Amniotic epithelial cell (primary cell): ENCODE measurements at places on chromosomes 6 and 20.

DNA sequence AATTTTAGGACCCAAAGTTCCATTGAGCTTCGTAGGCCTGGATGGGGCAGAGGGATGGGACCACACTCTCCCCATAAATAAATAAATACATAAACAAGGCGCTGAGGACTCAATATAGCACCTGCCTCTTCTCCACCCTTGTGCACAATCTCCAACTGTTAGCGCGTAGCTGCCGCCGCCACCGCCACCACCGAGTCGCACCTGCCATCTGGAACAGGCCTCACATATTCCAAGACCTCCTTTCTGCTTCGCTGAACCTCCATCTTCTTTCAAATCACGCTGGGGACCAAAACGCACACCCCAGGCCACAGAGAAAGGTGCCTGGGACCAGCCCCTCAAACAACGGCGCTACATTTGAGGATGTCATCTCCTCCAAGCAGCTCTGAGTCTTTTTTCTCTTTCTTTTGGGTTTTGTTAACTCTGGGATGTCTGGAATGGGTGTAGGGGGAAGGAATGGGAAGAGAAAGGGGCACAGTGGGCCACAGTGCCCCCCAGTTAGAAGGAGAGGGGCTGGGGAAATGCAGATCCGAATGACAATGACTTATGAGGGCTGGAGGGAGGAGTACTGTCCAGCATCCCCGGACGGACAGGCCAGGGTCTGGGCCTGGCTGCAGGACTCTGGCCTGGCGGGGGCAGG lies 49.7 kb downstream of the NOL4L start:
- DNase-seq: no peak

GRCh38 chr6:46993846-46994245 lies 48.3 kb downstream of the ADGRF1 start:
- peak; percentile 70 for DNase-seq

- DNase-seq: peak; percentile 61
Observed at GRCh38 chr6:36949636-36950035, 4.9 kb upstream of the PI16 start.

DNA sequence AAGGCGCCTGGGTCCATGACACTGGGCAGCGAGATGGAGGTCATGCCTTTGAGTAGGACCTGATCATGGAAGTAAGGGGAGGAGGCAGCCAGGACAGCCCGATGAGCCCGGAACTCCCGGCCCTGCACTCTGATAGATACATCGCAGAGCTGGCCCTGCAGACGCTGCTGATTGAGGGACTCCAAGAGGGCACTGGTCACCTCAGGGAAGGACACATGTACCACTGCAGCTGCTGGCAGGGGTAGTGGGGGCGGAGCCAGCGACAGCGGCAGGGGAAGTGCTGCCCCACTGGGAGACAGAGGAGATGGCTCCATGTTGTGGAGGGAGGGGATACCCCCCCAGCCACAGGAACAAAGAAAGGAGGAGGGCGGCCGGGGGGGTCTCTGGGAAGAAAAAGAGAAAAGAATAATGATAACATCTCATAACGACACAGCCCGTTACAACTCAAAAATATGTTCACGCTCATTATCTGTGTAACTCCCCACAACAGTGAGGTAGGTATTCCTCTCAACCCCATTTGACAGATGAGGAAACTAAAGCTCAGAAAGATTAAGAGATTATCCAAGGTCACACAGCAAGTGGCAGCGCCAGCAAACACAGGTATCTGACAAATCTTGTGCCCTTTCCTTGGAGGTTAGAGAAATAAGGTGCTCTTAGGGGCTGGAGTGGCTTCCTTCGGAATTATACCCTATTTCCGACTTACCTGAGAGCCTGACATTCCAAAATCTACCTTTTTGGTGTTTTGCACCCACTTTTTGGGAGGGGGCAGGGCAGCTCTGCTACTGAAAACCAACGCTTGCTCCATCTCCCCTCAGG lies 733 bp downstream of the ZBTB22 start:
- no peak for DNase-seq

DNA sequence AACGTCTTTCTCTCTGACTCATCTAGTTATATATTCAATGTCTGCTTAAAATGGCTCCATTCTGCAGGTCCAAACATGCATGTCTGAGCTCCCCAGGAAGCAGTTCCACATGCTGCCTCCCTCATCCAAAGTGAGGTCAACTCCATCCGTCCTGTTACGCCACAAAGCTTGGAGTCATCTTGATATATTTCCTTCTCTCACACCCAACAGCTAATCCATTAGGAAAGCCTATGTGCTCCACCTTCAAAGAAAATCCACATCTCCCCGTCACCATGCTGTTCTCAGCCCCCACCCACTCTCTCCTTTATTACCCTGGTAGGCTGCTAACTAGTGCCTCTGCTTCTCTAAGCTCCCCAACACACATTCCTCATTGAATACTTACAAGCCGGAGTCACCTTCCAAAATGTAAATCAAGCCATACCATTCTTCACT lies 130.2 kb upstream of the SYNDIG1 start:
- DNase-seq: no peak

DNA sequence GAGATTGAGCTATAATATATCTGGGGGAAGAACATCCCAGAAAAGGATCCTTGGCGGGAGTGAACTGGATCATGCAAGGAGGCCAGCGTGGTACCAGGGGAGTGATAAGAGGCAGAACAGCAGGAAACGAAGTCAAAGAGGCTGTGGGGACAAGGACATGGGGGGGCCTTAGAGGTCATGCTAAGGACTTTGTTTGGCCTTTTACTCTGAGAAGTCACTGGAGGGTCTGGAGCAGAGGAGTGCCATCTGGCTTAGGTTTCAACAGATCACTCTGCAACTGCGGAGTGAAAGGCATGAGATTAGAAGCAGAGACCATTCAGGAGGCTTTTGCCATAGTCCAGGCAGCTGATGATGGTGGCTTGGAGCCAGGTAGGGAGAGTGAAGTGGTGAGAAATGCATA lies 24.3 kb downstream of the MRAP2 start:
- no peak for DNase-seq

DNA sequence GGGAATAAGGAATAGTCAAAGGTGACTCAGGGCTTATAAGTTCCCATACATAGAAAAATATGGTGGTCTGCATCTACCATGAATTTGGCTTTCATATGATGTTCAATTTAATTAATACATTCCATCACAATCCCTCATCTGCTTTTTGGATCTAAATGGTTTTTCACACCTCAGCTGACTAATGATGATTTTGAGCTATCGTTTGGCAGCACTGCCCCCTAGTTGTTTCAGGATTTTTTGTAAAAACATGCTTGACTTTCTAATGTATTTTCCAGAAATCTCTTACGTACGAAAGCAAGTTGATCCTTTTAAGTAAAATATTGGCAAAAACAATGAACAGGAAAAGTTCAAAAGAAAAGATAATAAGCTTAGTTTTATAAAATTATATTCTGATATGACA lies 408.6 kb upstream of the ADGRB3 start:
- peak; percentile 33 for DNase-seq

GRCh38 chr6:53426667-53427270 lies 78.0 kb upstream of the ELOVL5 start:
- peak; percentile 71 for DNase-seq
